ENCODE measurements at places on chromosomes 11 and 22.

GRCh38 chr11:44286268-44286880, 23.6 kb downstream of the ALX4 start:
- peak; percentile 83 for DNase-seq

- DNase-seq: no peak
Observed at GRCh38 chr11:57158180-57158579, 23.6 kb upstream of the LRRC55 start.

- DNase-seq: no peak
Observed at GRCh38 chr11:35288817-35289541, 130.4 kb downstream of the SLC1A2 start.

- no peak for DNase-seq
Observed at GRCh38 chr22:44242946-44243724, 62.4 kb downstream of the PARVG start.

DNA sequence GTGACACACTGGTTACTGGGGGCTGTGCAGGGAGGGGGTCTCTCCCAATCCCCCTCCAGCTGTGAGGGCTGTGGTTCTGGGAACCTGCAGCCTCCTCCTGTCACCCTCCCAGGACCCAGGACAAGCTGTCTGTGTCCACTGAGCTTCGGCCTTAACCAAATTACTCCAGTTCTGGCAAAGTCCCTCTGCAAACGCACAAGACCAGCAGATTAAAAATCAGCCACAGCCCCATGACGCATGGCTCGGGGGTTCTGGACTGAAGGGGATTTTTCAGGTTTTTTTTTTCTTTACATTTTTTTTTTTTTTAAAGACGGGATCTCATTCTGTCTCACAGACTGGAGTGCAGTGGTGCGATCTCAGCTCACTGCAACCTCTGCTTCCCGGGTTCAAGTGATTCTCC, 32.2 kb upstream of the A4GALT start:
- DNase-seq: no peak

GRCh38 chr11:58471892-58472291, 29.9 kb upstream of the OR5B12 start:
- DNase-seq: no peak

- no peak for DNase-seq
Observed at GRCh38 chr11:131099013-131099412, 182.7 kb upstream of the SNX19 start.

GRCh38 chr11:117318738-117319137, 2.7 kb upstream of the BACE1 start:
- no peak for DNase-seq

- DNase-seq: no peak
Observed at GRCh38 chr22:49564666-49565515, 262.8 kb downstream of the BRD1 start.

- no peak for DNase-seq
Observed at GRCh38 chr22:40572976-40573375, 63.5 kb downstream of the MRTFA start.

DNA sequence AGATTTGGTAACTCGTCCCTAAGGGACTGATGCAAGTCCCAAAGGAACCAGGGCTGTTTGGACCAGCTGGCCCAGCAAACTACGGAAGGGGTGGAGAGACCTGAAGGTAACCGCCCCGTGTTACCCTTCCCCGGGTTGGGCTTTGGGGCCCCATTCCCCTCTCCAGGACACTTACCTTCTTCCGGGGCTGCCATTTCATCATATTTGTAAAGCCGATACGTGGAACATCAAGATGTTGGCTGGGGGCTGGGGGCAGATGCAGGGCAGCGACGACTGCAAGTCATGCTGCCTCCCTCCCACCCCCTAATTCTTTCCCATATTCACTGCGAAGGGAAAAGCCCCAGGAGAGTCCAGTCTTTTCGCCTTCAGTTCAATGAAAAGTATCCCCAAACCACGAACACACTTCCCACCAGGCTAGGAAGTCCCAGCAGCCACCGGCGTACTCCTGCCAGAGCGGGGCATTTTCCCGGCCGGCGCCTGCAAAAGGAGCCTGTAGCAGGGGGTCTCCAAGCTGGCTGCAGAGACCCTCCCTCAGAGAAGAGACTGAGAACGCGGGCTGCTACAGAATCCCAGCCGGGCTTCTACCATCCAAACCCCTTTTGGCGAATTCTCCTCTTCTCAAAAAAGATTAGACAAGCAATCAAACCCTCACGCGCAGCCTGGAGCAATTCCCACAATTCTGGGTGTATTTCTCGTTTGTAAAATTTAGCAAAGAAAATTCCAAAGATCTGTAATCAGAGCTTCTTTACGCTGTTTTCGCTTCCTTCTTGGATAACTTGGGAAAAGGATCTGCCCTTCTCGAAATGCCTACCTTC, 236.7 kb downstream of the TTC28 start:
- peak; percentile 43 for DNase-seq

DNA sequence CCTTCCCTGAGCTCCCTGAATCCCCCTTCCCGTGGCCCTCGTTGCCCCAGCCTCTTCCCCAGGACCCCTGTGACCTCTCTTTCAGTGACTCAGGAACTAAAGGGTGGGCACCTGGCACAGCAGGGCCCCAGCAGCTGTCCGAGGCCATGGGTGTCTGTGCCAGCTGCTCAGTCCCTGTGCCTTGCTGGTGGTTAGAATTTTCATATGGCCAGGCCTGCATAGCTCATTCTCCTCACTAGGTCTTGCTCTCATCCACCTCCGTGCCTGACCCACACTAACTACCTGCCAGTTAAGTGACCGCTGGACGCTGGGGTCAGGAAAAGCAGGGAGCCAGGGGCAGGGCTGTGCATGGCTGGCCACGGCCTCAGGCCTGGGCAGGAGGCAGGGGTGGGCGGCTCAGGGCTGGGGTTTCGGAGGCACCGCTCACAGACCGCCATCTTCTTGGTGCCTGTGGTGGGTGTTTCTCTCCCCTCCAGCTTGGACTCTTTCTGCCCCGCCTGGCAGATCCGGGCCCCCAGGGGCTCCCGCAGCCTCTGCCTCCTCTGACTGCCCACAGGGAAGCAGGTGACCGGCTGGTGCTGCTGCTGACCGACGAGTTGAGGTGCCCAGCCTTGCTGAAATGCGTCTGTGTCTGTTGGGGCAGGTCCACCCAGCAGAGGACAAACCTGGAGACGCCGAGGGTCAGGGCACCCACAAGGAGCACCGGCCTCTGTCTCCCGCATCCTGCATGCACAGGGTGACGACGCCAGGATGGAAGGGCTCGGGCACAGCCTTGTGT, 20.3 kb downstream of the MRGPRD start:
- DNase-seq: no peak

DNA sequence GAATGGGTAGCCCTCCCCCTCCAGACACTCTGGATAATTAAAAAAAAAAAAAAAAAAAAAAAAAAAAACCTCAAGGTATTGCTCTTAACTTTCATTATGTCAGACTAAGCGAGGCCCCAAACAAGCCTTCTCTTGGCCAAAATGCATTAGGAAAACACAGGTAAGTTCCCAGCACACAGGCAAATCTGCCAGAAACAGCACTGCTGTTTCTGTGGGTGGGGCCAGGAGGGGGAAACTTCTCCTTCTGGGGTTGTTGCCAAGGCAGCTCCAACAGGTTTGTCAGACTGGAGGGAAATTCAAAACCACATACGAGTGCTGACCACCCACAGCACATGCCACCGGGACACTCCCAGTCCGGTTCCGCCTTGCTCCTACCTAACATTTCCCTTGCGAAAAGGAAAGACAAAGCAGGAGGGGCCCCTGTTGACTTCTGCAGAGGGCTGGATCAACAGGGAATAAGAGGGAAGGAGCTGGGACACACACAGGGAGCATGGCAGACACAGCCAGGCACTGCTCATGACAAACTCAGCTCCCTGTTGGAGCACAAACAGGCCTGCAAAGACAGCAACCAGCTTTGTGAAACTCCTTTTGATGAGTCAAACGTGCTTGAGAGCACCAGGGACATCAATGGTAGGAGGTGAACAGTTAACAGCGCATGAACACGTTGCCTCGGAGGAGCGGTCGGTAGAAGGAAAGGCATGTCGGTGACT, 55.0 kb downstream of the MYH9 start:
- DNase-seq: peak; percentile 44

DNA sequence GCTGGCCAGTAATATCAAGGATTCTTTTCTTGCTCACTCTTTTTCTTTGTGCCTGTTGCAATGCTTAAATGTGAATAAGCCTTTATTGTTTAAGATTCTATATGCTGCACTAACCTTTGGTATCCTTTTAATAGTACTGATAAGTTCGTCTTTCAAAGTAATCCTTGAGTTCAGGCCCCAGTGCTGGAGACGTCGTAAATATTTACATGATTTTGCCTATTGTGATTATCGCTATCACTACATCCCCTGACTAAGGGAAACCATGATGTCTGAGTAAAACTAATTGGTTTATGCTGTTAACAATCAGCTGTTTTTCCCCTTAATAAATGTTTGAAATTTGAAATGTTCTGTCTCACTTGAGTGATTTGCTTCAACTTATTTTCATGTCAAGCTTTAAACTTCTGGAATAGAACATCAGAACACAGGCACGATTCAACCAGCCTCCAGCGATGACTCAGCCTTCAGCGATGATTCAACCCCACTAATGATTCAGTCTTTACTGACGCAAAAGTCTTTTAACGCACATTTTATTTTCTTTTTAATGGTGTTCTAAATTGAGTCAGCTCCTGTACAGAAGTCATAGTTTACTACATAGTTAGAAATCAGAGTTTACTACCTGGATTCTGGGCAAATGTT, 3.9 kb downstream of the HTATIP2 start:
- DNase-seq: no peak

DNA sequence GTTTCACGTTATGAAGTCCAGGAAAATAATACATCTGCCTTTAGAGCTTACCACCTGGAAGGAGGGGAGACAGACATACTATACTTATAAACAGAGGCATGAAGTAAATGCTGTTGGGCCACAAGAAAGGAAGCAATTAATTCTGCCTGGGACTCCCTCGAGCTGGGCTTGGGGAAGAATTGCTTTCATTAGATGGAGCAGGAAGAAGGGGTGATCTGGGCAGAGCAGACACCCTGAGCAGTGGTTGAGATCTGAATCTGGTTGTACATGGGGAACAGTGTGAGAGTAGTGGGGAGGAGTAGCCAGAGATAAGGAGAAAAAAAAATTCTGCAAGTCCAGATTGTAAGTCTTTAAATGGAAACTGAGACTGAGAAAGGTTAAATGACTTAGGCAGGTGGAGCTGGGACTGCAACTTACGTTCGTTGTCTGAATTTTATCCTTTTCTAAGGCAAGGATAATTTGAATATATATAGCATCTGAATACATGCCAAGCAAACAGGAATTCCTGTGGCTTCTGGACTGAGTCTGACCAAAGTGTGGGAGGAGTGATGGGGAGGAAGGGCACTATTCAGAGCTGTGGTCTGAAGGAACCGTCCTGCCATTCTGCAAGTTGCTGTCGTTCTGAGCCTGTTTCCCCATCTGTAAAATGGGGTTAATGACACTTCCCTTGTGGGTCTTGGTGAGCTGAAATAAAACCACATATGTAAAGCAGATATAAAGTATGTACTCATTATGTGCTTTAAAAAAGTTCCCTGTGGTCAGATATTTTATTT, 7.9 kb downstream of the NCAM1 start:
- no peak for DNase-seq

DNA sequence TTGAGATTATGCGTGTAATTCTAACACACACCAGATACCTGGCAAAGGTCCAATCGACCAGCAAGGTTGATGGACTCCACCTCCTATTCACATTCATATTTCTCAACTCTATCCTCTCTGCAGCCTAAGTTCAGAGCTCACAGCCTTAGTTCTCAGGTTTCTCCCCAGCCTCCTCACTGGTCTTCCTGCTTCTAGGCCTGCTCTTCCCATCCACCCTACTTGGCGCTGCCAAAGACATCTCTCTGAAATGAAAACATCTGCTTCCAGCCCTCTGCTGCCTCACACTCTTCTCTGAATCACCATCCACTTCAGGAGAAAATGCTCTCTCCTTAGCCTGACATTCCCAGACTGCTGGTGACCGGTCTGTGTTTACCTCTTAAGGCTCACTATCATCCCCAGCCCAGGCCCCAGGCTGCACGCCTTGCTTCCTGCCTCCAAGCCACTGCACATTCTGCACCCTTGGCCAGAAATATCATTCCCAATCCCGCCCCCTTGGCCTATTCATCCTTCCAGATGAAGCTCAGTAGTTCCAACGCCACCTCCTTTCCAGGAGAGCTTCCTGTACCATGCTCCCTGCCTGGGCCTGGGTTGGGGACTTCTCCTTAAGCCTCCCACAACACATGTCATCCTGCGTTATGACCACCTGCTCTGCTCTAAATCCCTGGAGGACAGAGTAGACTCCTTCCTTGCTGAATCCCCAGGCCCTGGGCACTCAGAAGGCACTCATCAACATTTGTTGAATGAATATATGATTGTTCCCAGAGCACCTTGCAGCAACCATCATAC, 3.5 kb downstream of the ARRB1 start:
- no peak for DNase-seq

DNA sequence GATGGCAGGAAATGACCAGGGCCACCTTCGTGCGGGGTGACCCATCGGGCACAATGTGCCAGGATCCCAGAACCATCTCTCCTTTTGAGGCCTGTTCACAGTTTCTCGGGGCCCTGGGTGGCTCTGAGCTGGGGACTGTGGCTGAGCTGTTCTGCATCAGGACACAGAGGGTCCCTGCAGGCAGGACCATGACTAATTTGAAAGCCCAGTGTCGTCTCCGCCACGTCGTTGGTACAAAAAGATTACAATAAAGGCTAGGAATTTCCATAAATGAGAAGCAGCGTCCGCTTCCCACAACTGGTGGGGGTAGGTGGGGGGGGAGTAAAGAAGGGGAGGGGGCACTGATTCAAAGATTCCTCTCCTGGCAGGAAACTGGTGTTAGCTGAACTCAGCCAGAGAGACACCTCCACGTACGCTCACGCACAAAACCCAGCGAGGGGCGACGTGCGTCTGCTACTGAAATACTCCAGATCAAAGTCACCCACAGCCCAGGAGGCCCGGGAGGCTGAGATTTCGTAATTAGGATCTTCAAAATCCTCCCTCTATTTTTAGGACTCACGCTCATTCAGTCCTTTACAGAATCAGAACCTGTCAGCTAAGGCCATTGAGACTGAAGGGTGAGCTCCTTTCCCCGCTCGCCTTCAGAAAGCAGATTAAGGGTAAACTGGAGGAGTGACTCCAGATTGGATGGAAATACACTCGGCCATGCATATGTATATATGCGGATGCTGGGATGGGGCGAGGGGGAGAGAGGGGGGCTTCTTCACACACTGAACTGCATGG, 11.0 kb downstream of the MN1 start:
- no peak for DNase-seq

GRCh38 chr11:19664886-19665548, 47.6 kb upstream of the NAV2 start:
- DNase-seq: no peak

- no peak for DNase-seq
Observed at GRCh38 chr11:111312076-111312475, 13.7 kb downstream of the POU2AF3 start.
